ENCODE measurements at places on chromosomes 1 and 21. TPM values are rescaled to one million over a fixed set of nuclear protein-coding genes. Genes with fewer than 3 reads are reported as not detected.

The ZNF362 gene
- 49.0 TPM for total RNA-seq

The CFAP74 gene
- 1.5 TPM for total RNA-seq

The ILDR2 gene
- total RNA-seq, result 0.24 TPM

The TEX38 gene
- not detected for total RNA-seq

The BSND gene
- not detected for total RNA-seq

The FCRLB gene
- total RNA-seq, result 0.82 TPM

The KIF21B gene
- 7.6 TPM for total RNA-seq

The GPR37L1 gene
- 0.24 TPM for total RNA-seq

The OLIG2 gene
- total RNA-seq, result 1.4 TPM

The BRINP3 gene
- 8.1 TPM for total RNA-seq

The MIS18A gene
- total RNA-seq, result 18.1 TPM

The SAMD13 gene
- 6.0 TPM for total RNA-seq

The MYOM3 gene
- 0.70 TPM for total RNA-seq

The WDR77 gene
- 33.0 TPM for total RNA-seq

The PDE4B gene
- total RNA-seq, result 2.8 TPM

The BGLAP gene
- total RNA-seq, result 3.1 TPM

The OPTC gene
- total RNA-seq, result not detected

The SDF4 gene
- 136 TPM for total RNA-seq

The MOB3C gene
- total RNA-seq, result 5.7 TPM

The KCNA10 gene
- total RNA-seq, result not detected

The SLC9C2 gene
- total RNA-seq, result not detected

The GTF2B gene
- 31.0 TPM for total RNA-seq

The CTNNBIP1 gene
- 54.1 TPM for total RNA-seq

The GBP5 gene
- total RNA-seq, result 0.56 TPM

The TAL1 gene
- not detected for total RNA-seq

The ARID4B gene
- total RNA-seq, result 33.5 TPM

The CASZ1 gene
- 15.7 TPM for total RNA-seq

The F13B gene
- total RNA-seq, result 0.48 TPM

The TNFRSF4 gene
- 0.31 TPM for total RNA-seq

The CD1E gene
- total RNA-seq, result not detected

All from type B pancreatic cell (in vitro differentiated cells).